ENCODE measurements at places on chromosomes 2 and 18.

GRCh38 chr2:85963068-85963467, 74.3 kb upstream of the ST3GAL5 start:
- no peak for DNase-seq

- DNase-seq: no peak
These were observed 293.2 kb downstream of the TNS1 start for GRCh38 chr2:217709478-217710210.

- DNase-seq: no peak
These were observed 39.5 kb downstream of the CYP26B1 start for GRCh38 chr2:72108121-72108520.

DNA sequence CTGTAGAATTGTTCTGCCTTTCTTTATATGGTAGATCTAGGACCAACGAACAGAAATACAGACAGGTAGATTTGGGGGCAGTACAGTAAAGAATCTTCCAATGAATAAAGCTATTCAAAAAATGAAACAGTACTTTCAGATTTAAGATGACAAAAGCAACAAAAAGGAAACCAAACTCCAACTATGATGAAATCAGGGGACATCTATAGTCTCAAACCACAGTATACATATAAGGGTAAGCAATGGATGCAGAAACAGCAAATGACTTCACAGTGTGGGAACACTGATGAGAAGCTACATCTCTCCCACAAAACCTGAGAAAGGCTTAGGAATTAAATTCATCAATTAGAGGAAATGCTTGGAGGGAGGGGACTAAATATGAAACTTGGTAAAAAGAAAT, 202.5 kb downstream of the CTNNA2 start:
- DNase-seq: no peak

DNA sequence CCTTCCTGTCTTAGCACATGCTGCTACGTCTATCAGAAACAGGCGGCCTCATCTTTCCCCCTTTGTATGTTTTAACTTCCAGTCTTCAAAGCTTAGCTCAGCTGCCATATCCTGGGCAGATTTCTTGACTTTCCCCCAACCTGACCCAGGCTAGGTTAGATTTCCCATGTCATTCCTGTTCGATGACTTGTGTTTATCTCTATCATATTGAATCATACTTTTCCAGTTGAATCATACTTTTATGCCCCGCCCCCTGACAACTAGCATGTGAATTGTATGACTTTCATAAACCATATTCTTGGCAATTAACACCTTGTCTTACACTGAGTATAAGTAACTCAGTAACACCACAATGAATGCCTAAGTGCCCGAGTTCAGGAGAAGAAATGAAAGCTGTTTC, 128.3 kb downstream of the CYRIA start:
- DNase-seq: no peak

DNA sequence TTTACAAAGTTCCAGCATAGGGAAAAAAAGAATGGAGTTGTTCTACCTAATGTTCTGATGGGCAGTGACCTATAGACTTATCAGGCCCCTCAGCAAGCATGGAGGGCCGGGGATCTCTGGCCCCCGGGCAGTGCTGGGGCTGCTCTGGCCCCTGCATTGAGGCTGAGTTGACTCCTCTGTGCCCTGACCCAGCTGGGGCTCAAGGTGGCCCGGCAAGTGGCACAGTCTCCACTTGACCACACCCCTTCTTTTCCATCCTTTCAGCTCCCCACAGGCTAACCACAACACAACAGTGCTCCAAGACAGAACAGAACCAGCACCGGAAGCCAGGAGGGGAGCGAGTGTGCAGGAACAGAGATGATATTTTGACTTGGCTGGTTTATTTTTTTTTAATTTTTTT, 19.9 kb downstream of the TOGARAM2 start:
- DNase-seq: no peak

GRCh38 chr2:75853436-75853835, 142.7 kb upstream of the GCFC2 start:
- DNase-seq: no peak

DNA sequence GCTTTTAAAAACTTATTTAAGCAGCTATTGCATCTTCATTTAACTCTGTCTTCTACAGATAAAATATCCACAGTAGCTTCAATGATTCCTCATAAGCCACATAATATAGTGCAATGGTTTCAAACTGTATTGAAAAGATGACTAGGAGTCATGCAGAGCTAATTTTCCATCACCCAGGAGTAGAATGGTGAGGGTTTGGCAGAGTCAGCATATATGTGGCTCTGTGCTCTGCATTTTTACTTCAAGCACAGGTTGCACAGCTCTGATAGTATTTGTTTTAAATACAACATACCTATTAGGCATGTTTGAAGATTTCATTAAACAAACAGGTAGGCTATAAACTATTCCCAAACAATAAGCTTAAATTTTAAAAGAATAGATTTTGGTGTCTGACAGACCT, 731.9 kb upstream of the VRK2 start:
- no peak for DNase-seq

GRCh38 chr2:19435815-19436214, 77.4 kb upstream of the OSR1 start:
- no peak for DNase-seq
